Aorta (tissue), 5 donors: ENCODE measurements at places on chromosomes 12 and 14. TPM values are rescaled to one million over a fixed set of nuclear protein-coding genes. Genes with fewer than 3 reads are reported as not detected.
A peak's percentile ranks its signal among the peaks of the same experiment; 100 is the strongest.

Gene SERPINA10
- not detected for total RNA-seq

Gene RASSF9
- total RNA-seq = 7.9 TPM

Gene TOMM20L
- total RNA-seq = not detected

Gene AICDA
- 0.39 TPM for total RNA-seq

Gene KLHL33
- total RNA-seq = 0.39 TPM

Gene DNAI7
- 0.24 TPM for total RNA-seq

DNA sequence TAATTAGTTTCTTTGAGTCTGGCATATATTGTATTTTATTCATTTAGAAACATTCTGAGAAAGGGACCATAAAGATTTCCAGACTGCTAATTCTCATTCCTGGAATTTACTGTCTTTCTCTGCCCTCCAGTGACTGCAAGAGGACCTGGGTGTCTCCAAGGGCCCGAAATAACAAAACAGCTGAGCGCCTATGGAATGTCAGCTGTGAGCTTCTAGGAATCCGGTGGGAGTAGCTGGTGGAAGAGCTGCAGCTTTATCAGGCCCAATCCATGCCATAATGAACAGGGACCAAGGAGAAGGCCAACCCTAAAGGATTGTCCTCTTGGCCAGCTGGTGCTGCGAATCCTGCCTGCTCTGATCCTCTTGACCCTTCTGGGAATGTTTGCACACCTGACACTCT lies 31.9 kb downstream of the RDH12 start:
- DNase-seq = no peak

GRCh38 chr14:98984027-98984718 lies 287.8 kb downstream of the BCL11B start:
- DNase-seq = no peak

- no peak for DNase-seq
Measured at GRCh38 chr12:111448846-111449790, 43.4 kb downstream of the SH2B3 start.

GRCh38 chr14:101727611-101728366 lies 33.7 kb upstream of the PPP2R5C start:
- DNase-seq = no peak

- DNase-seq = peak; percentile 56
Measured at GRCh38 chr14:20988717-20989470, 886 bp upstream of the METTL17 start.

DNA sequence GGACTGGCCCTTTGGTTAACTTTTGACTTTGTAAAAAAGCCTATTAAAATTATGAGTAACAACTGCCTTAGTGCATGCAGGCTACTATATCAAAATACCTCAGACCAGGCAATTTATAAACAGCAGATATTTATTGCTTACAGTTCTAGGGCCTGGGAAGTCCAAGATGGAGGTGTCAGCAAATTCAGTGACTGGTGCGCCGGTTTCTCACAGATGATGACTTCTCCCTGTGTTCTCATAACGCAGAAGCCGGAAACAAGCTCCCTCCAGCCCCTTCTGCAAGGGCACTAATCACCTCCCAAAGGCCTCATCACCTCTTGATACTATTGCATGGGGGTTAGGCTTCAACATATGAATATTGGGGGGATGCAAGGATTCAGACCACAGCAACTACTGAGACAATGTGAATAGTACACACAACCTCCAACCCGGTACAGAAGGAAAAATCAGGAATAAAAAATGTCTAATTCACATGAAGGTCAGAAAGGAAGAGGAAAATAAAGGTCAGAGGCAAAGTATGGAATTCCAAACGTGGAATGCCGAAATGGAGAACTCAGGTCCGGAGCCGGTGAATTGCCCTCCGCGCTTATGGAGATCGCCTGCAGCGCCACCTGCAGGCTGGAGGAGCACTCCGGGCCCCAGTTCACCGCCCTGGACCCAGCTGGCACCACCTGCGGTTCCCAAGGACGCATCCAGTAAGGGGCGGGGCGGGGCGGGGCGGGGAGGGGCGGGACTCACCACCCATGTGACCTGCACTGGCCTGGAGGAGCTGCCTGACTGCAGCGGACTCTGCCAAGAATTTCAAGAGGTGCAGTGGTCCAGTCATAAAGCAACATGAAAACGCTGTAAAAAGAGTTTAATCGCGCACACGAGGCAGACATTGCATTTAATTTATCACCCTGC lies 203.4 kb downstream of the KIF26A start:
- DNase-seq = peak; percentile 42

DNA sequence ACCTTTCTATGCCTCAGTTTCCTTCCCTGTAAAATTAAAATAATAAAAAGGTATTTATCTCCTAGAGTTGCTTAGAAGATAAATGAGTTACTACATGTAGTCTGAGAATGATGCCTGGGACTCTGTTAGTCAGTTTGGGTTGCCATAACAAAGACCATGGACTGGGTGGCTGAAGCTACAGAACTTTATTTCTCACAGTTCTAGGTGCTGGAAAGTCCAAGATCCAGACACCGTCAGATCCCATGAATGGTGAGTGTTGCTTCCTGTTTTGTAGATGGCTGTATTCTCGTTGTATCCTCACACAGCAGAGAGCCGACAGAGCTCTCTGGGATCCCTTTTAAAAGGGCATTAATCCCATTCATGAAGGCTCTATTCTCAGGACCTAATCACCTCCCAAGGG lies 64.0 kb upstream of the LTA4H start:
- no peak for DNase-seq

DNA sequence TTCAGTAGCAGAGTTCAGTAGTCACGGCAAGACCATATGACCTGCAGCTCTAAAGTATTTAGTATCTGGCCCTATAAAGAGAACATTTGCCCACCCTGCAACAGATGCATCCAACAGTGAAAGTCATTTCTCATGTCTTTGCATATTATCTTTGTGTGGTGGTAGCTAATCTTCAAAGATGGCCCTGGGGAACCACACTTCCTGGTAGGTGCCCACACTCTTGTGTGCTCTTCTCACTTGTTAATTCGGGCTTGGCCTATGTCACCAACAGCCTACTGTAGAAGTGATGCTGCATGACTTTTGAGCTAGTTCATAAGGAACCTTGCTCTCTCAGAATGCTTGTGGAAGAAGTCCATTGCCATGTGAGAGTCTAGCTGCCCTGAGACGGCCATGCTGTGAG lies 85.6 kb downstream of the MAP1LC3B2 start:
- DNase-seq = no peak

DNA sequence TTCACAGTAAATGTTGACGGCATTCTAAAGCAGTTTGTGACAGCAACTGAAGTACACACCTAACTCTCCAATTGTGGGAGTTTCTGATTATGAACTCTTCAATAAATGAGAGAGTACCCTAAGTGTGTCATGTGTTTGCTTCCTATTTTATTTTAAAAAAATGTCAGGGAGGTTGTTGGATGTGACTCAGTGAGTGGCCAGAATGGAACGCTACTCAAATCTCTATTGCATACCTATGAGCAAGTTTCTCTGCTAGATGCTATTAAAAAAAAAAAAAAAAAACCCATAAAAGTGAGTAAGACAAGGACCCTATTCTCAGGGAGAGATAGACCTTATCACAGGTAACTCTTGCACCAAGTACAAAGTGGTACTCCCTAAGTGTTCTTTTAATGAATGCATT lies 256.6 kb downstream of the BTG1 start:
- DNase-seq = no peak

DNA sequence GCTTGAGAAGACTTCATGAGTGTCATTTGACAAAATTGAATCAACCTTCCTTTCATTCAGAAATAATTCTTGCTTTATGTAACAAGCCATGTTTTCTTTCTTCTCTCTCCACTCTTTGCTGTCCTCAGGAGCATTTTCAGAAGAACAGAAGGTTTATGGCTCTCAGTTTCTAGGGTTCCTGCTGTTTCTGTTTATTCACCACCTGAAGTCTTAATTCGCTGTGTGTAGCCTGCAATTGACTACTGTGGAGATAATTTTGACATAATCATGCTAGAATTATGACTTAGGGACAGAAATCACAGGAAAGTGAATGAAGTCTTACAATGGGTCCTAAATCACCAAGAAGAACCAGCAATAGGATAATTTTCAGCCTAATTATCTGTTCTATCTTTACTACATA lies 7.2 kb upstream of the PLEKHG7 start:
- DNase-seq = no peak

DNA sequence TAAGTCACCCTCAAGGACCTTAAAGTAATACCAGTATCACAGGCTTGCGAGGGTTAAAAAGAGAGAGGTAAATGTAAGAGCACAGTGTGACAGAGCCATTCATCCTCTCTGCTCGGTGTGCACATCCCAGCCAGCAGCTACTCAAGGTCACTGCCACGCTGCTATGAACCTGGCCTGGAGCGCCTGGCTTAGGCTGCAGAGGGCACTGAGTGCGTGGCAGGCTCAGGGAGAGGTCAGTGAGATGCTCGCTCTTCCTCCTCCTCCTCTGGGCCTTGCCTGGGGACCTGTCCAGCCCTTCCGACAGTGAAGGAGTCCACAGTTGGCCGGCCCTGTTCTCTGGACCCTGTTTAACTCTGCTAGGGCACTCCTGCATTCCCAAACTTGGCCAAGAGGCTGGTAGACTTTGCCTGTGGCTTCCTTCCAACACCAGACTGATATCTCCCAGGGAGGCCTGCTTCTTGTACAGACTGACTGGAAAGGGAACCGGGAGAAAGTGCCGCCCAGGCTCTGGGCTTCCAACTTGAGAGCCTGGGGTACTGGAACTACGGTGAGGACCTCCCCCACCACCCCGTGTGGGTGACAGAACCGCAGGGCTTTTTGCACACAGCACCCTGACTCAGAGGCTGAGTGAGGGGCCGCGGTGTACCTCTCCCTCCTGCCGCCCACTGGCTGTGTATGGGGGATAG lies 62.6 kb upstream of the CORO1C start:
- no peak for DNase-seq

DNA sequence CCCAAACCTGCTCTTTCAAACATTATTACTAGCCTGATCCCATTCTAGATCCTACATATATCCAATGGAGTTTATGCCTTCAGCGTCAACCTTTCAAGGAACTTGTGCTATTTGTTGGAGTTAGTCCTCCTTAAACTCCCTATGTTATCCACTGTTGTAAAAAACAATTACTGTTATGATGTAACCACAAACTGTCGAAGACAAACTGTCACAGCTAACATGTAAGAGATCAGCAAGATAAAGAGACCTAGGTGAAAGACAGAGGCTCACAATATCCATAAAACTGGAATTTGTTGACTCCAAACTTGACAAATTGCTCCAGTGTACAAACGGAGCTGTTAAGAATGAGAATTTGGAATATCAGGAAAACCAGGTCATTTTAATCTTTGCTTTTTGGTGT lies 70.7 kb downstream of the CDK17 start:
- no peak for DNase-seq

- no peak for DNase-seq
Measured at GRCh38 chr14:44412858-44413569, 94.1 kb downstream of the FSCB start.

DNA sequence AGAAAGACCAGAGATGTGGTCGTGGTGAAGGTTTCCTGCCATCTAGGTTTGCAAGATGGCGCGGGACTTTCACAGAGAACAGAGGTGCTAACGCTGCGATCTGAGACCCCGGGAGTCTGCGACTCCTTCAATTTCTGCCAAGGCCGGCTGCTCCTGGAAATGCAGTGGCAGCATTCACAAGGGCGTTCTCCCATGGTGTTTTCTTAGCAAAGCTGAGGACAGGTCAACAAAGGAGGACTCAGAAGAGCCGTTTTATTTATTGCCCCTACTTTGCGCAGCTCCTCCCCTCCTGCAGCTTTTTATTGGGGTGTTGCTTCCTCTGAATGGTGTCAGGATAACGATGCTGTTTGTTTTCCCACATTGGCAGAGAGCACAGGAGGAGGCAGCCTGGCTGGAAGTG lies 86.3 kb downstream of the TMEM132C start:
- DNase-seq = no peak

DNA sequence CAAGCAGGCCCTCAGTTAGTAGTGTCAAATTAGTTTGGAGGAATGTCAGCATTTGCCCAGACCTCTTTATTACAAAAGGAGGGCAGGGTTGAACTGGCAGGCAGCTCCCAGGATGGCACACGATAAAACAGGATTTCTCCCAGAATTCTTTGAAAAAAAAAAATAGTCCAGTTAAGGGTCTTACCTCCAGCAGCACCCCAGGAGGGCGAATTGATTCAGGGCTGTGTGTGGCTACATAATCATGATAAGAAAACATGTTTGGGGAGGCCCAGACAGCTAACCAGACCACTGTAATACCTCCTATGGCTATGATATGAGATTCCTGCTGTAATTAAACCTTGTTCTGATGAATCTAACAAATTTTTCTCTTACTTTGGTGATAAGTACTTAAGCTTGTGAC lies 38.8 kb upstream of the NT5DC3 start:
- DNase-seq = no peak

DNA sequence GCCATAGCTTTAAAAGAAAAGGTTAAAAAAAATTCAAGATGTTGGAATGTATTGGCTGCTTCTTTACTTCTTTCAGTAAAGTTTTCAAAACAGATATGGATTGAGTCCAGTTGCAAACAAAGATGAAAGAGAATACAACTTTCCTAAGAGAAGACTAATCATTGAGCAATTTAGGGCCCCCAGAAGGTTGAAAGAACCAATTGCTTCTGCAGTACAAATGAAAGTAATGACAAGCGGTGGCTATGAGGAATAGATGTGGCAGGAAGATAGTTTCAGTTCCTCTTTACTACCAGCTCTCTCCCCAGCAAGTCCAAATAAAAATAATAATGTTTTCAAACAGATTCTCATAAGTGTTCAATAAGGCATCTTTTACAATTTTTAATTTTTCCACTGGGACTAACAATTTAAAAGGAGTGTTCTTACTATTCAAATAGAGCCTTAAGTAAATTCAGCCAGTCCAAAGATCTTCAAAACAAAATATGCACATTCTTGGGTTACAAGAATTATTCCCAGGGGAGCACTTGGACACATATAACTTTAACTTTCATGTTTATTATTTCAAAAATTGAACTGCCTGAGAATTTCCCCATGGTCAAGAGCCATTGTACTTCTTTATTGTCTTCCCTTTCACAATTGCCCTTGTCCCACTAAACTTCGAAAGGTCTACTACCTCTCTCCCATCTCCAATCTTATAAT lies 62.3 kb upstream of the PPP1R12A start:
- no peak for DNase-seq

DNA sequence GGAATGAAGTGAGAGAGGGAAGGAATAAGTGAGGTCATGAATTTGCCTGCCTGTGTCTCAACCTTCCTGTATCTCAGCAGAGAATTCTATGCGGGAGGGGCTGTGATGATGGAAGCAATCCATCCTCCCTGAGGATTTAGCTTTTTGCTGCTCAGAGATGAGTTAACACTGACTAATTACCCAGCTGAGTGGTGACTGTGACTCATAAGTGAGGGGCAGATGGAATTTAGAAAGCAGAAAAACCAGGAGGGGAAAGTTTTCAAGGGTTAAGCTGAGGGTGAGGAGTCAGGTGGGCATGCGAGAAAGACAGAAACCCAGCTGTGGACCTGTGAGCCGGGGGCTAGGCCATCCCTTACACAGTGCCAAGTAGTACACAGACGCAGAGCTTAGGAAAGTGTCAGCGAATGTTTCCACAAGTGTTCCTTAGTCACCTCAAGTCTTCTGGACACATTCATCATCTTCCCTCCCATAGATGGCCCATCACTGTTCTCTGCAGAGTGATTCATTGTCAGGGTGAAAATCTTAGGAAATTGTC lies 277.9 kb downstream of the IPO8 start:
- DNase-seq = no peak

GRCh38 chr14:21120686-21121085 lies 19.8 kb downstream of the TMEM253 start:
- DNase-seq = no peak
